Stimulated activated CD4-positive, alpha-beta T cell treated with anti-CD3 and anti-CD28 coated beads, Interleukin-4, amount 100 ng/mL, for 24 hours (primary cell): ENCODE measurements at places on chromosomes 7 and 10.
A peak's percentile ranks its signal among the peaks of the same experiment; 100 is the strongest.

DNA sequence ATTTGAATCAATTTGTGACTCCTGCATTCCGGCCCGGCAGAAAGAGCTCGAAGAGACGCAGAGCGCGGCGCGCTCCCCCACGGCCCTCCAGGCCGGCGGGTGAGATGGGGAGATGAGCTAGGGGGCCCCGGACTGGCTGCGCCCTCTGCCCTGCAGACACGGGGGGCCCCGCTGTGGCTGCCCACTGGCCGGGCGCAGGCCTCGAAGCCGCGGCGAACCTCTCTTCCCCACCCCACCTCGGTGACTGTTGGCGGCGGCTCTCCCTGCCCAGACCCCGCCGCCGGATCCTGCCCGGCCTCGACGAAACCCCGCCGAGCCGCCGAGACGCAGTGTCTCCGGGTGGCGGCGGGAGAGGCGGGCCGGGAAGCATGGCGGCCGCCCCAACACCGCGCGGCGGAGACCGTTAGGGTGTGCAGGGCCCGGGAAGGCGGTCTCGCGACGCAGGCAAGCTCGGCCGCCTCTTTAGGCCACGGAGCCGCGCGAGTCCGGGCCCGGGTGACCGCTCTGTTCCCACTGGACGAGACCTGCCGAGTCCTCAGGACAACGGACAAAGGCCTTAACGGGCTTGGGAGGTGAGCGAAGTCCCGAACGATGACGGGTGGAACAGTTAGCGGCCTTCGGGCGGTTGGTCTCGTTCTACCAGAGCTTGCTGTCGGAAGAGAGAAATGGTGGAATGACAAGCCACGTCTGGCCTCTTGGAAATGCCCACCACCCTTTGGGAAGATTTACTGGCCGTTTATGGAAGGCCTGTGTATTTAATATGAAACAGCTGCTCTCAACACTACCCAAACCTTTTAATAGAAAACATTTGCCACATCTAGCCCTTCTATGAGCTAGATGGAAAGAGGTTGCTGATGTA lies 24.3 kb downstream of the NUP42 start:
- DNase-seq: no peak

DNA sequence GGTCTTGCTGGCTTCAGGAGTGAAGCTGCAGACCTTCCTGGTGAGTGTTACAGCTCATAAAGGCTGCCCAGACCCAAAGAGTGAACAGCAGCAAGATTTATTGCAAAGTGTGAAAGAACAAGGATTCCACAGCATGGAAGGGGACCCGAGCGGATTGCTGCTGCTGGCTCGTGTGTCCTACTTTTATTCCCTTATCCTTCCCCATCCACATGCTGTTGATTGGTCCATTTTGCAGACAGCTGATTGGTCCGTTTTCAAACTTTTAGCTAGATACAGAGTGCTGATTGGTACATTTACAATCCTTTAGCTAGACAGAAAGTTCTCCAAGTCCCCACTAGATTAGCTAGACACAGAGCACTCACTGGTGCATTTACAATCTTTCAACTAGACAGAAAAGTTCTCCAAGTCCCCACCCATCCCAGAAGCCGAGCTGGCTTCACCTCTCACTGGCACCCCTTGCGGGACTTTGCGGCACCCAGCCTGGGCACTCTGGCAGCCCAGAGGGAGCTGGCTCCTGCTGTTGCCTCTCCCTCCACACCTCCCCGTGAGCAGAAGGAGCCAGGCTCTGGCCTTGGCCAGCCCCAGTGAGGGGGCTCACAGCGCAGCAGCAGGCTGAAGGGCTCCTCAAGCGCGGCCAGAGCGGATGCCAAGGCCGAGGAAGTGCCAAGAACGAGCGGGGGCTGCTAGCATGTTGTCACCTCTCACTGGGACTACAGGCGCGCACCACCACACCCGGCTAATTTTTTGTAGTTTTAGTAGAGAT lies 369.6 kb upstream of the POT1 start:
- DNase-seq: no peak

DNA sequence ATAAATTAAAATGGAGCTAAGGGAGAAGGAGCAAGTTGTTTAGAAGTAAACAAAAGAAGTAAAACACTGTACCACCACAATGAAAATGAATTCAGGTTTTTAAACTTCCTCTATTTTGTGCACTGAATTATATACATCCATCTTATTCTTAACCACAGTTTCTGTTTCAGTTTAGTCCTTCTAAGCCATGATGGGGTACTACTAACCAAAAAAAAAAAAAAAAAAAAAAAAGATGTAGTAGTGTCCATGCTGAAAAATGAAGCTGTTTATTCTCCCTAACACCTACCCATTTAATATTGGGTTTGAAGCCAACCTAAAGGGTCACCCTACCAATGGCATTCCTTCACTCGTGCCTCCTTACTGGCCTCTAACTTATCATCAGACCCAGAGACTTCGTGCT lies 3.4 kb upstream of the BMPR1A start:
- no peak for DNase-seq

DNA sequence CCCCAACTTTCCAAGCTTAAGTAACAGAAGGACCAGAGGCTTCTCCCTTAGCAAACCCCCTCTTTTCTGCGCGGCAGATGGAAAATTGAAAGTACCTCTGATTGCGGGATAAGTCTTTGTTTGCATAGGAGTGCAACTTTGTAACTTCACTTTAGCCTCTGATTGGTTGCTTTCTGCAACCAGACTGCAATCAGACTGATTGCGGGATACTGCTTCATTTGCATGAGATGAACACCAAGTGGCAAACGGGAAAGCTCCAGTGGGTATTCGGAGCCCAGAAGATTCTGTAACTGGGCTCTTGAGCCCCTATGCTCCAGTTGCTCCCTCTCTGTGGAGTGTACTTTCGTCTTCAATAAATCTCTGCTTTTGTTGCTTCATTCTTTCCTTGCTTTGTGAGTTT lies 260.6 kb downstream of the BAMBI start:
- no peak for DNase-seq

DNA sequence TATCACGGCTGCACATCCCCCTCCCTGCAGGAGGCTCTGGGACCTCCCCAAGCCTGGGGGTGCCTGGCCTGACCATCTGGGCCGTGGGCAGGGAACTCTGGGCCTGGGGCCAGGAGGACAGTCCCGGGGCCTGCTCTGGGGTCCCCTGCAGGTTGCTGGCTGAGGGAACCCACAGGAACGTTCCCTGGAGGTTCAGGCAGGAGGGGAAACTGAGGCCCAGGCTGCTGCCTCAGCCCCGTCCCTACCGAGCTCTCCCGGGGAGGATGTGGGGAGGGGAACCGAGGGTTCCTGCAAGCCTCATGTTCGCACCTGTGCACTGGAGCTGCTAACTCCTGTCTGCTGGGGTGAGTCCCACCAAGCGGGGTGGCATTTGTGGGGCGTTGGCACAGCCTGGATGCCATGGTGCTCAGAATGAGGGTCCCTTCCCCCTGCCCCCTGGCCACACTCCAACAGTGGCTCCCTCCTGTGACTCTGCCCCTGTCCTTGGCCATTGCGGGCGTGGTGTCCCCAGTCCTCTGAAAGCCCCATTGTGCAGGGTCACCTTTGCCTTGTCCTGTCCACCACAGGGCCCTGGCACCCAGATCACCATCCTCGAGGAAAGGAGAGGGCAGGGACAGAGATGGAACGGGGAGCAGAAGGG lies 9.4 kb downstream of the ELFN1 start:
- DNase-seq: peak; percentile 2
